ENCODE measurements at places on chromosomes 5 and 9. TPM values are rescaled to one million over a fixed set of nuclear protein-coding genes. Genes with fewer than 3 reads are reported as not detected.
A peak's percentile ranks its signal among the peaks of the same experiment; 100 is the strongest.

DNA sequence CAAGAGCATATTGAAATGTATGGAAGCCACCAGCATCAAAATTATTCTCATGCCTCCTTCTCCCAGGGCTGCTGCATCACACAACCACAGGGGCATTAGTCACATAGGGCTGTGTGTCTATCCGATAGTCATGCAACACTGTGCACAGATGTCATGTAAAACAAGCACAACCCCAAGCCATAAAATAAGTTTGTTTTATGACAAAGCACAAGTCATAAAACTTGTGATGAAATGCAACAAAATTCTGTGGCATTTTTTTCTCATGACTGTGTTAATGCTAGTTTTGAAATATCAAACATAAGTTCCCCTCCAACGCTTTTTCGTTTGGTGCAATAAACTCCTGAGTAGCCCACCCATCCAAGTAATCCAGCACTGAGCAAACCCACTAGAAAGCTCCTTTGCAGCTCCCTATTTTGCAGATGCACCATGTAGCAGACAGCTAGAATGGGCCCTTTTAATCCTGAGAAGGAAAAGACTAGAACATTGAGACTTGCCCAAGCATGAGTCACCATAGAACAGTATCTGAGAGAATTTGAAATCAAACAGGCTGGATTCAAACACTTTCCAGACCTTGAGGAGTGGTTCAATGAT is 93.3 kb upstream of the ZNF366 start:
- no peaks in the 10 kb centered on the region for H3K36me3 ChIP-seq
- no peaks in the 10 kb centered on the region for H3K27me3 ChIP-seq
- peaks cover 12% of the 10 kb centered on the region for H3K4me1 ChIP-seq
- H3K27ac ChIP-seq = no peak overlapping the region
- no peak overlapping the region for H3K4me3 ChIP-seq

- no peak overlapping the region for H3K4me3 ChIP-seq
- no peaks in the 10 kb centered on the region for H3K27me3 ChIP-seq
- H3K27ac ChIP-seq = no peak overlapping the region
- no peak for DNase-seq
- no peaks in the 10 kb centered on the region for H3K4me1 ChIP-seq
These were observed 144.4 kb downstream of the FSTL4 start for GRCh38 chr5:133467826-133468463.

DNA sequence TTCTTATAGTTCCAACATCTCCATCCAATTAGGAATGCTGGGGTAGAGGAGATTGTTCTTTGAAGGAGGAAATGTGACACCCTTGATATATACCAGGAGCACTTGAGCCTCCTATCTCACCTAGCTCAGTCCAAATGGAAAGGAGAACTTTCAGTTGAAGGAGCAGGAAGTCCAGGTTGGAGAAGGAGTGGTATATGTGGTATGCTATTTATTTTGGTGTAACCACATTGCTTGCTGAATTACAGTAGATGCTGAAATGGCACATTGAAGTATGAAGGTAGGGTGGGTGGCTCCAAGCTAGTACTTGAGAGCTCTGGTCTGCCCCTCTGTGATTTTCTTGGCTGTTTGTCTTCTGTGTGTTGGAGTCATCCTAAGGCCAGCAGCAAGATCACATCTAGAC is 6.1 kb downstream of the CSNK1G3 start:
- no peak overlapping the region for H3K27ac ChIP-seq
- no peak for DNase-seq
- H3K36me3 ChIP-seq = no peaks in the 10 kb centered on the region
- no peaks in the 10 kb centered on the region for H3K4me1 ChIP-seq
- H3K27me3 ChIP-seq = no peaks in the 10 kb centered on the region

- DNase-seq = no peak
- H3K27me3 ChIP-seq = no peaks in the 10 kb centered on the region
- H3K4me3 ChIP-seq = no peak overlapping the region
These were observed 160.7 kb upstream of the MEF2C start for GRCh38 chr5:89043676-89044075.

DNA sequence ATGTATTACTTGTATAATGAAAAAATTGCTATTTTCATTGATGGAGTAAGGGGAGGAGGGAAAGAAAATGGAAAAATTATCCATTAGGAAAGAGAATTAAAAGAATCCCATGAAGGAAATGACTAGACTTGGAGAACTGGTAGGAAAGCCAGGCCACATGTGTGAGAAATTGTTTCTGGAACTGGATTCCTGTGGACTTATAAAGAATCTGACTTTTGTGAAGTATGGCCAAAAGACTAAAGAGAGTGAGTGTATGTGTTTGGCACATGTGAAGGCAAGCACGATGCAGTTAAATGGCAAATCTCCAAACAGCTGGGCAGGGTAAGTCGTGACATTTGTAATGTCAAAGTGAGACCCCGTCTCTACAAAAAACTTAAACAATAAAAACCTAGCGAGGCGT is 89.4 kb downstream of the MTX3 start:
- no peak for DNase-seq
- no peak overlapping the region for H3K4me3 ChIP-seq
- H3K27me3 ChIP-seq = no peaks in the 10 kb centered on the region
- no peaks in the 10 kb centered on the region for H3K36me3 ChIP-seq
- H3K27ac ChIP-seq = no peak overlapping the region

DNA sequence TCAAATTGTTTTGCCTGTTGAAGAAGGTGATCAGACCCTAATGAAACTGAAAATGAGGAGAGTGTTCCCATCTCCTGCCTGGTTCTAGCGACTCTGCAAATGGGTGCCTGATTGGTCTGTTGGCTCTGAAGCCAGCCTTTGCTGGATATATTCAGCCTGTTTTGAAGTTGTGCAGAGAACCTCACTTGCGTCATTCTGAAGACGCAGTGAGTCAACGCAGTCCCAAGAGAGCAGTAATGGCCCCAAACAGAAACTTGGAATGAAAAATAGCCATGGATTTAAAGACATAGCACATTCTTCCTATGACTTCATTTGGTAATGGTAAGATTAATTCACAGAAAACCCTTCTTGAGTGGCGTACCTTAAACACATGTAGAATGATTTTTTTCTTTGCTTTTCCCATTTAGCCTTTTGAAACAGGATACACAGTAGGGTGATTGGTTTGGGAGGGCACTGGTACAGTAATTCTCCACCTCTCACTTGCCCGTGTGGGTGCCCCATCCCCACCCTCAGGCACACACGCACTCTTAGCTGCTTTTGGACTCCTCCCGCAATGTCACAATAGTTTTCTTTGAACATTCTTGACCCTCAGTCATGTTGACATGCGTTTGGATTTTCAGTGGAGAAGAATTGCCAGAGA is 54.1 kb upstream of the ABL1 start:
- no peaks in the 10 kb centered on the region for H3K36me3 ChIP-seq
- H3K4me3 ChIP-seq = no peak overlapping the region
- no peaks in the 10 kb centered on the region for H3K27me3 ChIP-seq
- H3K4me1 ChIP-seq = peaks cover 56% of the 10 kb centered on the region

- peak overlapping the region; percentile 76 for H3K27ac ChIP-seq
- peak; percentile 32 for DNase-seq
- H3K36me3 ChIP-seq = no peaks in the 10 kb centered on the region
- H3K4me3 ChIP-seq = no peak overlapping the region
- no peaks in the 10 kb centered on the region for H3K4me1 ChIP-seq
These were observed 38.4 kb downstream of the EBF1 start for GRCh38 chr5:159061179-159061796.

DNA sequence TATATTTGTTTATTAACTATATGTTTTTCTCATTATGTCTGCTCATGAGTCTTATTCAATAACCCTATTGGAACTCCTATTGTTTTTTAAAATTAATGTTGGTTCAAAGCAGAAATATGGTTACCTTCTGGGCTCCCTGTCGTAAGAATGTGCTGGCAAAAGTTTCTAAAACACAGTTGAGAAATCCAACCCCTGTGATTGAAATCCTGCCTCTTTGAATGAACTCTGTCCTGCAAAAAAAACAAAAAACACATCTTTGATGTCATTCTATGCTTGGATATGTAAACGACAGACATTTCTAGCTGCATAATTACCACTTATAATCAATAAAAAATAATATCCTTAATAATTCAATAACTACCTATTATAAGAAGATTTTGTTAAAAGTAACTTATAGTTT is 38.8 kb downstream of the PRELID2 start:
- no peak overlapping the region for H3K4me3 ChIP-seq
- H3K36me3 ChIP-seq = no peaks in the 10 kb centered on the region
- no peaks in the 10 kb centered on the region for H3K27me3 ChIP-seq
- no peaks in the 10 kb centered on the region for H3K4me1 ChIP-seq

DNA sequence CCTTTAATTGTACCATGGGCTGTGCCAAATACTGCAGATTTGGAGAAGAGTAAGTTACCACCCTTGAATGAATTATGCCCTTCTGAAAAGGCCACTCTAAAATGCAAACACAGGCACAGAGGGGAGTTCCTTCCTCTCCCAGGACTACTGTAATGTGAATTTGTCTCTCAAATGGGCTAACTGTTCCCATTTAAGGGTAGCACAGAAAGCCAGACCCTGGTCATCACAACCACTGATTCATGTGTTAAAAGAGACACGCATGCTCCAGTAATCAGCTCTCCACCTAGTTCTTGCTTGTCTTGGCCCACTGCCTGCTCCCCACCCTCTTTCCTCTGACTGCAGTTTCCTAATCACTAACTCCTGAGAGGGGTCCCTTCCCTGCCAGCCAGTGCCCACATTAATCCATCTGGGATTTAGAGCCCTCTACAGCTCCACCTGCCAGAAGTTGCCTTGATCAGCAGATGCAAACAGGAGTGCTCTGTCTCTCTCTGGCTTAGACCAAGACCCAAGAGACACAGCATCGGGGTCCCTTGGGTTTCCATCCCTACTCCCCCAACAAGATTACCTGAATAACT is 382.4 kb downstream of the TMEM167A start:
- H3K27me3 ChIP-seq = no peaks in the 10 kb centered on the region
- no peaks in the 10 kb centered on the region for H3K36me3 ChIP-seq
- no peak overlapping the region for H3K4me3 ChIP-seq
- no peak overlapping the region for H3K27ac ChIP-seq
- no peak for DNase-seq
- no peaks in the 10 kb centered on the region for H3K4me1 ChIP-seq

- peak; percentile 75 for DNase-seq
- peak within 1 kb of the TSS; percentile 63 for H3K4me3 ChIP-seq
- no peaks in the 10 kb centered on the region for H3K36me3 ChIP-seq
- peak within 1 kb of the TSS; percentile 80 for H3K27ac ChIP-seq
These were observed at the start of gene ST8SIA4 for GRCh38 chr5:100903039-100903887. ST8SIA4 (minus strand) TSS chr5:100903282; CDS start chr5:100902955, 327 bp downstream.

- no peak overlapping the region for H3K4me3 ChIP-seq
- H3K27ac ChIP-seq = no peak overlapping the region
- DNase-seq = no peak
These were observed 37.8 kb upstream of the KIF2A start for GRCh38 chr5:62268234-62268633.

DNA sequence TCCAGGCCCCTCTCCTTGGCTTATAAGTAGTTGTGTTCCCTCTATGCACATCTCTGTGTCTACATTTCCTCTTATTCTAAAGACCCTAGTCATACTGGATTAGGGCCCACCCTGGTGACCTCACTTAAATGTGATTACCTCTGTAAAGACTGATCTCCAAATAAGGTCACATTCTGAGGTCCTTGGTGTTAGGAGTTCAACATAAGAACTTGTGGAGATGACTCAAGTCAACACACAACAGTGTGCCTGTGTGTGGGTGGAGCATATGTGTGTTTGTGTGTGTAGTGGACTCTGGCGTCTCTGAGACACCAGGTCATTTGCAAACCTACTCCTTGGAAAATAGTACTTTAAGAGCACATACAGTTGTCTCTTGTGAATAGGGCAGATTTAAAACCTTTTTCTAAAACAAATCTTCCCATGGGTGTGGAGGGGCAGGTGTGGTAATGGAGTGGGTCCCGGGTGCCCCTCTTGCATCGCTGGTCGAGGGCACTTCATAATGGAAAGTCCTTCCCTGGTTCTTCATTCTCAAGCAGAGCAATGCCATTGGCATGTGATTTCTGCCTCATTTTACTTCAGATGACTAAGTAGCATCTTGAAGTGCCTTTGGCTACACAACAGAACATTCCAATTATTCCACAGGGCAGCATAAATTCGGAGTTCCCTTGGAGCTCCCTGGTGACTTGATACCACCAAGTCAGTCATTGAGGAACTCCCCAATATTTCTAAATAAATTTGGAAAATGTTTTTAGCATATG is 84.4 kb downstream of the C9orf152 start:
- peaks cover 57% of the 10 kb centered on the region for H3K4me1 ChIP-seq
- no peak overlapping the region for H3K4me3 ChIP-seq
- no peaks in the 10 kb centered on the region for H3K27me3 ChIP-seq
- DNase-seq = no peak
- no peaks in the 10 kb centered on the region for H3K36me3 ChIP-seq
- no peak overlapping the region for H3K27ac ChIP-seq

- no peaks in the 10 kb centered on the region for H3K27me3 ChIP-seq
- H3K27ac ChIP-seq = no peak overlapping the region
- no peaks in the 10 kb centered on the region for H3K36me3 ChIP-seq
- H3K4me1 ChIP-seq = no peaks in the 10 kb centered on the region
These were observed 7.3 kb upstream of the TSPAN17 start for GRCh38 chr5:176639981-176640380.

DNA sequence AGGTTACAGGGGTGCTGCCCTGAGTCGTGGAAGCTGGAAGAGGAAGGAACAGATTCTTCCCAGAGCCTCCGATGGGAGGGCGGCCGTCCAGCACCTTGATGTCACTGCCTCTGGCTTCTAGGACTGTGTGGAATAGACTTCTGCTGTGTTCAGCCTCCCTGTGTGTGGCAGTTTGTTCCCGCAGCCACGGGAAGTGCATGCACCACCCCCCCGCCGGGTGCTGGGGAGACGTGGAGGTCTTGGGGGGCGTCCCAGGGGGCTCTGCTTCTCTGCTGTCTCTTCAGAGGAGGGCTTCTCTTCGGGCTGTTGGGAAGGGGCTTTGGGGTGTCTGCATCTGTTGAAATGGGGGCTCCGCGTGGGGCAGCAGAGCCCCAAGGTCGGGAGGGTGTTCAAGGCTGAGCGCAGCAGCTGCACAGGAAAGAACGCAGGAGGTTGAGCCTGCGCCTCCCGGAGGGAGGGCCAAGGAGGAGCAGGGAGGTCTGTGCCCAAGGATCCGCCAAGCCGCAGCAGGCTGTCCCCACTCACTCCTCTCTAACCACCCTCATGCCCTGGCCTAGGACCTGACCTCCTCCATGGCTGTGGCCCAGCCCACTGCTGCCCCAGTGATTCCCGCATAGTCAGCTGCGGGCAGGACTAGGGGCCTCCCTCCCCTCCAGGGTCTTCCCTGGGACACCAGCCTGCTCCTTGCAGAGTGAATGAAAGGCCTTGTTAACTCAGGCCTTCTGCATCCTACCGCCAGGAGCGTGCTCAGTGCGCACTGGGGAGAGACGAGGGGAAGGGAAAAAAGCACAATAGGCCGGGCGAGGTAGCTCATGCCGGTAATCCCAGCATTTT is 45.0 kb downstream of the ROPN1L start:
- H3K27me3 ChIP-seq = no peaks in the 10 kb centered on the region
- H3K36me3 ChIP-seq = no peaks in the 10 kb centered on the region
- peak; percentile 22 for DNase-seq
- peaks cover 48% of the 10 kb centered on the region for H3K4me1 ChIP-seq
- H3K4me3 ChIP-seq = no peak overlapping the region

Gene F12
- 4.5 TPM for total RNA-seq

Gene C5orf24
- total RNA-seq = 44.7 TPM

Gene CDC14B
- total RNA-seq = 27.8 TPM

Gene PCDHB13
- total RNA-seq = 9.8 TPM

Gene PCDH1
- total RNA-seq = 19.9 TPM

Gene PAIP2
- total RNA-seq = 70.6 TPM

Gene GRXCR2
- total RNA-seq = not detected

Gene AIF1L
- 42.9 TPM for total RNA-seq

Gene SH3TC2
- 90.4 TPM for total RNA-seq

Gene RBM18
- total RNA-seq = 8.0 TPM

Gene NRG2
- 2.0 TPM for total RNA-seq

Gene PCDHA6
- 1.5 TPM for total RNA-seq
